ENCODE measurements at places on chromosomes 2 and 18.
A peak's percentile ranks its signal among the peaks of the same experiment; 100 is the strongest.

DNA sequence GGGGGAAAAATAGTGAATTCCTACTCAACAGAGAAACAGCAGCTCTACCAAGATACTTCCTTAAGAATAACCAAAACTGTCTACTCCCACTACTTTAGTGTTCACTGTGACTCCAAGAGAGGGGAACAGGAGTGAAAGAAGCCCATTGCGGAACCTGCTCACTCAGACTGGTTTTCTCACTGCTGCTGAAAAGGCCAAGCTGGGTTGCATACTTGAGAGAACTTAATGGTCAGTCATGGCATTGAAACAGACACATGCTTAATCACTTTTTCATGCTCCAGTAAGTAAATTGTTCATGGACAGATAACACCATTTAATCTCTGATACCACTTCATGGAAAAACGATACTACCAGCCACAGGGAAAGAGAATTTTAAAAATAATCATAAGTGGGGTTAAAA is 35.7 kb upstream of the SLC8A1 start:
- peak; percentile 15 for DNase-seq

DNA sequence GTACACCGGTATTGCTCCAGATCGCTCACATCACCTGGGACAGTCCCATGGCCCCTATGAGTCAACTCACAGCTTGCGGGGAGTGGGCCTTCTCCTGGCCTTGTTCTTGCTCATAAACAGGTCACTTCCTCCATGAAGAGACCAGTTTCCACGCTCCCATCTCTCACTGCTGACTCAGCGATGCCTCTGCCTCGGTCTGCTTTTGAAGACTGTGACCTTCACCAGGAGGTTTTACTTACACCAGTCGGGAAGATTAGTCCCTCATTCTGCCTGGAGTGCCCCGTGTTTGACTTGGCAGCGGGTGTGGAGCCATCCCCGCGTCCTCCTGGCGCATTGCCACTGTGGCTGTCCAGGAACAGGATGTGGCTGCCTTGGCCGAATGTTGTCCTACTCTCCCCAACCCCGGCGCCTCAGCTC is 159.8 kb downstream of the RHBDD1 start:
- DNase-seq, result no peak

GRCh38 chr18:59060551-59060950 is 79.1 kb upstream of the SEC11C start:
- peak; percentile 28 for DNase-seq

DNA sequence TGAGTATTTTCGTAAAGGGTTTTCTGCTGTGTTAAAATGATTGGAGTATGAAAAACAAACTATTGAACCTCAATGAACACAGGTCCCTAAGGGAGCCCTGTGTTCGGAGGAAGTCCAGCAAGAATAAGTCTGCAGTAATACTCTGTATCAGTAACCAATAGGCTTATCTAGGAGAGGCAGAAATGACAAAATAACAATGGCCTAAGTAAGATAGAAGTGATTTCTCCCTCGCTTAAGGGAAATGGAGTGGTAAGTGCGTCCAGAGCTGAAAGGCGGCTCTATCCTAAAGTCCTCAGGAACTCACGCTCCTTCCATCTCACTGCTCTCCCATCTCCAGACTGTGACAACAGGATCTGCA is 29.3 kb upstream of the MFSD6 start:
- no peak for DNase-seq

DNA sequence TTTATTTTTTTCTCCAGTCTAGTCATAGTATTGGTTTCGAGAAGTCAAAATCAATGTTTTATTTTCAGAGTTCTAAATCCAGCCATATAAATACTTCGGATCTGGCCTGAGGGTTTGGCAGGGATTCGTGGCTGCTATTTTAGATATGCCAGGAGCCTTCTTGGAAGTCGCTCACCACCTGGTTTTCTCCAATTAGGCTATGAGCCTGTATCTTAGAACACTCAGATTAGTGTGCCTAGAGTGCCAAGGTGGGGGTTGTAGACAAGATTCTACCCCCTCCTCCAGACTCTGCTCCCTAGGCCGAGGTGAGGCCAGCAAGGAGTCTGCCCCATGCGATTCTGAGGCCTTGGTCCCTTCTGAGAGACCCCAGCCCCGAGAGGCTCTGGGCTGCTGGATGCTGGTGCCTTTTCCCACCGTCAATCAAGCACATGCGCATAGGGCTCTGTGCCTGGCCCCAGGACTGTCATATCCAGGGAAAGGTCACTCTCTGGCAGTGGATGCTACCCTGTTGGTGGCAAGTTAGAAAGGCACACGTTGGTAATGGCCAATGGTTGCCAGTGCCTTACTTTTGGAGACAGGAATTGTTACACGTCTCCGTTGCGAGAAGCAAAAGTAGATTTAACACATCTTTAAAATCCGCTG is 197.1 kb downstream of the AGAP1 start:
- no peak for DNase-seq

- no peak for DNase-seq
These were observed 290.5 kb downstream of the AGPS start for GRCh38 chr2:177682836-177683660.

DNA sequence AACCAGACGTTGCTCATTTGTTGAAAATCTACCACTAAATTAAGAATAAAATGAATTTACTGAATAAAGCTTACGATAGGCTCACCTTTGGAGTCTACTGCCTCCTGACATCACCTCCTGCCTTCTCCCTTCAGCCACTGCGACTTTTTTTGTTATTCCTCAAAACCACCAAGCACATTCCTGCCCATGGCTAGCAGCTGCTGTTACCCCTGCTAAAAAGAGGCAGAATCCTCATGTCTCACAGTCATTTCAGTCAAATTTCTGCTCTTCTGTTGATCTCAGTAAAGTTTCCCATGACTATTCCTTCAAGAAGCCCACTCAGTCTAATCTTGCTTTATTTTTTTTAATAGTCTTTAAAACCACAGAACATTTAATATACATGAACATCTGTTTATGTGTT is 40.8 kb upstream of the ANKRD62 start:
- no peak for DNase-seq
